SJSA1 (cell line): ENCODE measurements at places on chromosomes 6 and 20. TPM values are rescaled to one million over a fixed set of nuclear protein-coding genes. Genes with fewer than 3 reads are reported as not detected.

GRCh38 chr6:63213325-63213724, 2.1 kb downstream of the FKBP1C start:
- DNase-seq = no peak
- H3K27me3 ChIP-seq = no peaks in the 10 kb centered on the region
- H3K27ac ChIP-seq = no peak overlapping the region
- no peaks in the 10 kb centered on the region for H3K4me1 ChIP-seq
- no peak overlapping the region for H3K4me3 ChIP-seq

TMEM244 gene
- not detected in 2 replicates for total RNA-seq

GRCh38 chr6:22926790-22927354, 357.5 kb downstream of the HDGFL1 start:
- DNase-seq = no peak
- no peak overlapping the region for H3K4me3 ChIP-seq
- no peaks in the 10 kb centered on the region for H3K36me3 ChIP-seq
- no peaks in the 10 kb centered on the region for H3K27me3 ChIP-seq
- H3K4me1 ChIP-seq = no peaks in the 10 kb centered on the region

- H3K27me3 ChIP-seq = no peaks in the 10 kb centered on the region
- H3K4me1 ChIP-seq = no peaks in the 10 kb centered on the region
- H3K36me3 ChIP-seq = no peaks in the 10 kb centered on the region
- DNase-seq = no peak
- H3K4me3 ChIP-seq = no peak overlapping the region
These were observed 202.6 kb upstream of the HEY2 start for GRCh38 chr6:125546841-125547251.

DNA sequence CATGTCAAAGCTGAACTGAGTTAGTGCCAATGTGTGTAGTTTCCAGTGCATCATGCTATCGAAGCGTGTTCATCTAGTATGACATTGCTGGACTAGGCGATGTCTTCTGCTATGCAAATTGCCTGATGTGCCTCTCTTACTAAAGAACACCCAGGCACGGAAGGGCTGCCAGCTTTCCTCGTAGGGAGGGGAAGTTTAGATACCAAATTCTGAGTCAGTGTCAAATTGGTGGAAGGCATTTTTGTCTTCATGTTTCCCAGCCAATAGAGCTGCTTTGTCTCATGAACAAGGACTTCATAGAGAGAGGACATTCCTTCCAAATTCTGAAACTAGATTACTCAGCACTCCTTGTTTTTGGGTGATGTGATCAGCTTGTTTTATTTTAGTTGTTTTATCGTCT, 320.1 kb downstream of the BTBD3 start:
- H3K4me1 ChIP-seq = no peaks in the 10 kb centered on the region
- no peak overlapping the region for H3K4me3 ChIP-seq
- H3K27me3 ChIP-seq = no peaks in the 10 kb centered on the region
- no peak for DNase-seq

CD83 gene
- total RNA-seq = 15.9 and 24.6 TPM in 2 replicates

DNA sequence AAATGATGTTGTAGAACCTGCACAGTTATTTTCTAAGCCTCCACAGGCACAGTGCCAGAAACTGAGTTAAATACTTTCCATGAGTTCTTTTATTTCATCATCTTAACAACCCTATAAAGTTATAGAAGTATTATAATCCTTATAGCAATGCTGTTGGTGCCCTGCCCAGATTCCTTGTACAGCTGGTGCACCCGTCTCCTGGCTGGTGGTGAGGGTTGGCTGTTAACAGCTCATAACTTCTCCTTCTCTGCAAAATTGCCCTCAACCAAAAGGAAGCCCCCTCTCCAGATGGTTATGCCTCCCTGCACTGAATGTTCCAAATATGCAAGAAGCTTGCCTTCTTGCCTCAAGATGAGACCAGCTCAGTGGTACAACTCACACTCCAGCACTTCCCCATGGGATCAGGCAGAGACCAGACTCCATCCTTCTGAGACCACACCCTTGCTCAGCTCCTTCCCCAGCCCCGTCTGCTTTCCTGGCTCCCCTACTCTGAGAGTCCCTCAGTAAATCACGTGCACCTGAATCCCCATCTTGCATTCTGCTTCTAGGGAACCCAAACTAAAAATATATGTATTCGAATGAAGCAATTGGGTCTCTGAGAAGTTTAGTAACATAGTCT, 304.4 kb upstream of the PLCB4 start:
- H3K27me3 ChIP-seq = no peaks in the 10 kb centered on the region
- no peaks in the 10 kb centered on the region for H3K36me3 ChIP-seq
- no peak overlapping the region for H3K27ac ChIP-seq
- DNase-seq = no peak
- no peaks in the 10 kb centered on the region for H3K4me1 ChIP-seq

GSTA4 gene
- 25.8 and 46.8 TPM in 2 replicates for total RNA-seq

DNA sequence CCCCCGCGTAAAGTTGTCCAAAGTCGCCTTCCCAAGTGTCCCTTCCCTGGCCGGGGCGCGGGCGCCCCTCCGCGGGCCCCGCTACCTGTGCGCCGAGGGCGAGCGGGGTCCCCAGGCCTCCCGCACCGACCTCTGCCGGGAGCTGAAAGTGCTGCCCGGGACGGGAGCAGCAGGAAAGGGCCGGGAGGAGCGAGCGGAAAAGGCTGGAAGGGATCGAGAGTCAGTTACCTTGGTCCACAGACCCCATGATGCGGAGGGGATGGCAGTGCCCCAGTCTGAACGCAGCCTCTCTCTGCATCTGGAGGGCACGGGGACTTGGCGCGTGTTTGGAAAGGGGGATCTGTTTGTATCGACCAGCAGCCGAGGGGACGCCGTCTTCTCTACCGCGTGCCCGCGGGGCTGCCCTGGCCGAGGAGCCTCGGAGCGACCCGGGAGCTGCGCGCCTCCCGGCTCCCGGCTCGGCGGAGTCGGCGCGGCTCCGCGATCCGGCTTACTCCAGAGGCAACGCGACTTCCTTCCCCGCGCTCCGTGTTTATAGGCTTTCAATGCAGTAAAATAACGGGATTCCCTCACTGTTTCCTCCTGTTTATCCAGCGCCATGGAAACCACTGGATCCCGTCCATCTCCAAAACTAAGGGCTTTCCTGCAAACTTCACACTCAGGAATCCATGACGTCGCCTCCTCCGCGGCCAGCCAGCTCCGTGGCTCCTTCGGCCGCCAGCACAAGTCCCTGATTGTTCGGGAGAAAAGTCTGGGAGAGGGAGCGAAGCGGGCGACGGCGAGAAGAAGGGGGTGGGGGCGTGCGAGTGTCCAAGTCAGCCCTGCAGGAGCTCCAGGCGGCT, 20.0 kb upstream of the NFATC2 start:
- peaks cover 33% of the 10 kb centered on the region for H3K4me1 ChIP-seq
- H3K27ac ChIP-seq = peak overlapping the region; percentile 5; the same call in 1 of the 2 replicates
- peaks cover 40% of the 10 kb centered on the region for H3K27me3 ChIP-seq
- DNase-seq = peak; percentile 68
- no peaks in the 10 kb centered on the region for H3K36me3 ChIP-seq
- H3K4me3 ChIP-seq = peak overlapping the region; percentile 30

- DNase-seq = no peak
- peaks cover 42% of the 10 kb centered on the region for H3K4me1 ChIP-seq
- no peaks in the 10 kb centered on the region for H3K27me3 ChIP-seq
- no peak overlapping the region for H3K4me3 ChIP-seq
These were observed 7.1 kb downstream of the MAP3K5 start for GRCh38 chr6:136784910-136785746.

DNA sequence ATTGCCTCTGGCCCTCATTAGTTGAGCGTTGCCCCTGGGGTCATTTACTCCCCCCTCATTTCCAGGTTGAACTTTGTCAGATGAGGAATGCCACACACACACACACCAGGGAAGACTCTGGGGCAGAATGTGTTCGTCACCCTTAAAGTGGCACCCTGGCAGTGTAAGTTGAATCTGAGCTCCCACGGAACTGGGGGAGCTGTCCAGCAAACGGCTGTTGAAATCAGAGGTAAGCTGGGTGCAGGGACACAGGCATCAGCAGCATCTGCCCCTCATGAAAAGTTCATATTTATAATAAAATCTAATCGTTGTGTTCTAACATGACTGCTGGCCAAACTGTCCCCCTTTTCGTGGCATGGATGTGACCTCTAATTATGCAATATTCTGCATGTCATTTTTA, 4.3 kb upstream of the MC3R start:
- H3K4me3 ChIP-seq = no peak overlapping the region
- H3K4me1 ChIP-seq = no peaks in the 10 kb centered on the region
- H3K36me3 ChIP-seq = no peaks in the 10 kb centered on the region
- H3K27ac ChIP-seq = no peak overlapping the region

LY6G6C gene
- total RNA-seq = not detected in 2 replicates

DNA sequence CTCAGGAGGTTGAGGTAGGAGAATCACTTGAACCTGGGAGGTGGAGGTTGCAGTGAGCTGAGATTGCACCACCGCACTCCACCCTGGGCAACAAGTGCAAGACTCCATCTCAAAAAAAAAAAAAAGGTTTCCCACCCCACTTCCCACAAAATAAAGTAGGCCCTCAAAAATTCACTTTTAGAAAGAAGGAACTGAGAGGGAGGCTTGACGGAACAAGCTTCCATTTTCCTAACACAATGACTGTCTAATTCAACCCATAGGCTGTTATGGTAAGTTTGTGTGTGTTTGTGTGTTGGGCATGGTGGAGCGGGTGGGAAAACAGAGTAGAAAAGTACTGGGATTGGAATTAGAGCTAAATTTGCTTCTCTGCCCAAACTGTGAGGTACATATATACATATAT, 98.4 kb upstream of the MAN1A1 start:
- no peak overlapping the region for H3K27ac ChIP-seq
- no peaks in the 10 kb centered on the region for H3K4me1 ChIP-seq
- no peaks in the 10 kb centered on the region for H3K27me3 ChIP-seq
- no peak for DNase-seq

GRCh38 chr20:32089637-32090362, 19.7 kb upstream of the TM9SF4 start:
- no peak overlapping the region for H3K4me3 ChIP-seq
- H3K36me3 ChIP-seq = no peaks in the 10 kb centered on the region
- peaks cover 7% of the 10 kb centered on the region for H3K27me3 ChIP-seq
- H3K27ac ChIP-seq = no peak overlapping the region
- no peaks in the 10 kb centered on the region for H3K4me1 ChIP-seq
- DNase-seq = no peak

DNA sequence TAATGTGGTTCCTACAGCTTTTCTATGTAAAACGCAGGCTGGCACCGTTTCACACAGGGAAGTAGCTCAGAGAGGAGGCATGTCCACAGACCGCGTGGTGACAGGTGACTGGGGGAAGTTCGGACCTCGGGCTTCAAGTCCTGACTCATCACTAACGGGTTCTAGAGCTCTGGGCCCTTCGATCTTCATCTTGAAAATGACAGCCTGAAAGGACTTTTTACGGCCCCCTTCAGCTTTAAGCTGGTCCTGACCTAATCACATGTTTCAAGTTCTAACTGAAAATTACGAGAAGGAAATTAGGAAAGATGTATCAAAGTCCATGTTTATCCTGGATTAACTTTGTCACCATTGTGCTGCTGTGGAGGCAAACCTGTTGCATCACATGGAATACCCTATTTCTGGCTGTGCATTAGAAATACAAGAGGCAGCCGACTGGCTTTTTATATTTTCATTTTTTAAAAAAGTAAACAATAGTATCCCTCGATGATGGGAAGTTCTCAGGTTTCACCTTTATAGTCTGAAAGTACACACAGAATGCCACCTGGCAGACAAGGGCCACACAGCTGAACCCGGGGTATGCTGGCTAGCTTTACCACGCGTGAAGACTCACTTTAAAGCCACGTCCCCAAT, 2.0 kb downstream of the MAN1A1 start:
- peaks cover 18% of the 10 kb centered on the region for H3K4me1 ChIP-seq
- no peak for DNase-seq
- no peak overlapping the region for H3K27ac ChIP-seq
- H3K27me3 ChIP-seq = peaks cover 51% of the 10 kb centered on the region

GRCh38 chr6:63897459-63897858, 261.9 kb downstream of the PHF3 start:
- no peaks in the 10 kb centered on the region for H3K4me1 ChIP-seq
- H3K36me3 ChIP-seq = no peaks in the 10 kb centered on the region
- no peak overlapping the region for H3K27ac ChIP-seq
- H3K4me3 ChIP-seq = no peak overlapping the region

DNA sequence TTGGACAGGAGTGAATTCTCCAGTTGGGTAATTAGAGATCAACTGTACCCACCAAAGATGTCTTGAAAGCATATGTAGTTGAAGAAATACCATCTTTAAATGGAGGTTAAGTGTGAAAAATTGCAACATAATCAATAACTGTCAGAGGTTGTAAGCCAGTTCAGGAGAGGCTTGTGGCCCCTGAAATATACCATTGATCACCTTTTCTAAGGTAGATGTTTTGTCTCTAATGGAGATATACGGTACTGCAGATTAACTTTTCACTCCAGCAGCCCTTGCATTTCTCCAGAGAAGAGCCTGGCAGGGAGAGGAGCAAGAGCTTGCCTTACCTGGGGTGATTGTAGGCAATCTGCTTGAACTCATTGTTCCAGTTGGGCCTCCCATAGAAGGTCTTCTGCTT, 48.8 kb downstream of the NOX3 start:
- H3K4me3 ChIP-seq = no peak overlapping the region
- no peaks in the 10 kb centered on the region for H3K36me3 ChIP-seq
- H3K4me1 ChIP-seq = no peaks in the 10 kb centered on the region
- no peaks in the 10 kb centered on the region for H3K27me3 ChIP-seq
- no peak for DNase-seq

- H3K27me3 ChIP-seq = no peaks in the 10 kb centered on the region
- no peak overlapping the region for H3K4me3 ChIP-seq
- H3K27ac ChIP-seq = no peak overlapping the region
- no peaks in the 10 kb centered on the region for H3K4me1 ChIP-seq
- no peak for DNase-seq
These were observed 37.4 kb upstream of the TBXT start for GRCh38 chr6:166204852-166205650.

GRCh38 chr20:7716286-7716972, 223.8 kb downstream of the HAO1 start:
- H3K4me1 ChIP-seq = no peaks in the 10 kb centered on the region
- no peak for DNase-seq
- no peaks in the 10 kb centered on the region for H3K36me3 ChIP-seq
- H3K27me3 ChIP-seq = no peaks in the 10 kb centered on the region
- no peak overlapping the region for H3K27ac ChIP-seq

- H3K4me1 ChIP-seq = no peaks in the 10 kb centered on the region
- no peaks in the 10 kb centered on the region for H3K36me3 ChIP-seq
- H3K4me3 ChIP-seq = no peak overlapping the region
- no peak for DNase-seq
- no peak overlapping the region for H3K27ac ChIP-seq
- H3K27me3 ChIP-seq = no peaks in the 10 kb centered on the region
These were observed 6.7 kb upstream of the HSF2 start for GRCh38 chr6:122392564-122393350.

DNA sequence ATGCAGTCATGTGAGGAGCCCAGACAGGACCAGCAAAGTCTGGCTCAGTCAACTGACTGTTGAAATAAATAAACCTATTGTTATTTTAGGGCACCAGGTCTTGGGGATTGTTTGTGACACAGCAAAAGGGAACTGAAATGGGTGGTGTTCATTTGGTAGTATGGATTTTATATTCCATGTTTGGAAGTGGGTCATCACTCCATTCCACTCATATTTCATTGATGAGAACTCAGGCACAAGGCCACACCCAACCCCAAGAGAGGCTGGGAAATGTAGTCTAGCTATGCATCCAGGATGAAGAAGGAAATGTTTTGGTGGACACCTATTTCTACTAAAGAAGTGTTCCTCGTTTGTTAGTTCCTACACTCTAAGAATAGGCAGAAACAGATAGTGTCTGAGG, 64.9 kb upstream of the BTBD3 start:
- H3K4me1 ChIP-seq = peaks cover 31% of the 10 kb centered on the region
- H3K27me3 ChIP-seq = no peaks in the 10 kb centered on the region
- peak; percentile 36 for DNase-seq
- no peaks in the 10 kb centered on the region for H3K36me3 ChIP-seq
